Activated T-cell treated with anti-CD3 and anti-CD28 coated beads, Interleukin-2, amount 50 U/mL, for 72 hours (primary cell): ENCODE measurements at places on chromosomes 1 and 21.

- no peak for DNase-seq
Measured at GRCh38 chr1:10736634-10737586, 59.5 kb downstream of the CASZ1 start.

DNA sequence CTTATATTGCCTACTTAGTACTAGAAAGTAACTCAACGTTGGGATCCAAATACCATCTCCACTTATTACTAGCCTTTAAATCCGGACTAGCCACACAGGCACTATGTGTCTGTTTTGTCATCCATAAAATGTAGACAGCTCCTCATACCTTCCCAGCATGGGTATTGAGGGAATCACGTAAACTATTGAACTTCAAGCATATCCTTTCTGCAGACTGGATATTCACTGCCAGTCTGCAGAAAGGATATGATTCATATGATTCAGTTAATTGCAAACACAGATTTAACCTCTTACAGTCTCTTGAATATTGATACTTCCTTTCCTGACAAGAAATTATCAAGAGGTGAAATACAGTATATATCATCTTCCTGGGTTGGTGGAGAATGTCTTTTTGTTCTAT lies 186.0 kb downstream of the LEPR start:
- DNase-seq, result no peak

GRCh38 chr1:24720152-24720551 lies 25.1 kb upstream of the CLIC4 start:
- DNase-seq, result no peak

GRCh38 chr1:3651930-3652547 lies at the start of gene TP73:
Gene TP73, plus strand, starts transcription at chr1:3652516. Its CDS starts 29,850 bp downstream, at chr1:3682366.
- peak; percentile 25 for DNase-seq

- no peak for DNase-seq
Measured at GRCh38 chr1:63620671-63621070, 27.5 kb downstream of the PGM1 start.

DNA sequence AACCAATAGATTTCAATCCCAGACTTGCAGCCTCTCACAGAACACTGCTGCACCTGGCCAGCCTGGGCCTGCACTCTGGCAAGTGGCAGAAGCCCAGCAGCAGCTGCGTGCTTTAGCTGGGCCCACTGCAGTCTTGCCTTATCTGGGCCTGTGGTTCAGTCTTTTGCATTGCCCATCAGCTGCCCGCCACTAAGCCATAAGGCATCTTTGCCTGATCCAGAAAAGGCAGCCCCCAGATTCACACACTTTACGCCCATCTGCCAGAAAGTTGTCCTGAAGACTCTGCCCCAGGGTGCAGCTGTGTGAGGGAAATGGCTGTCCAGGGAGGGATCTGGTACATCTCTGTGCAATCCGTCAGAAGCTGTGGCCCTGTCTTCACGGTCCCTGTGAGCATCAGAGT lies 217.0 kb downstream of the DNAH14 start:
- no peak for DNase-seq

GRCh38 chr1:206924592-206925105 lies 2.9 kb upstream of the FCMR start:
- peak; percentile 57 for DNase-seq

DNA sequence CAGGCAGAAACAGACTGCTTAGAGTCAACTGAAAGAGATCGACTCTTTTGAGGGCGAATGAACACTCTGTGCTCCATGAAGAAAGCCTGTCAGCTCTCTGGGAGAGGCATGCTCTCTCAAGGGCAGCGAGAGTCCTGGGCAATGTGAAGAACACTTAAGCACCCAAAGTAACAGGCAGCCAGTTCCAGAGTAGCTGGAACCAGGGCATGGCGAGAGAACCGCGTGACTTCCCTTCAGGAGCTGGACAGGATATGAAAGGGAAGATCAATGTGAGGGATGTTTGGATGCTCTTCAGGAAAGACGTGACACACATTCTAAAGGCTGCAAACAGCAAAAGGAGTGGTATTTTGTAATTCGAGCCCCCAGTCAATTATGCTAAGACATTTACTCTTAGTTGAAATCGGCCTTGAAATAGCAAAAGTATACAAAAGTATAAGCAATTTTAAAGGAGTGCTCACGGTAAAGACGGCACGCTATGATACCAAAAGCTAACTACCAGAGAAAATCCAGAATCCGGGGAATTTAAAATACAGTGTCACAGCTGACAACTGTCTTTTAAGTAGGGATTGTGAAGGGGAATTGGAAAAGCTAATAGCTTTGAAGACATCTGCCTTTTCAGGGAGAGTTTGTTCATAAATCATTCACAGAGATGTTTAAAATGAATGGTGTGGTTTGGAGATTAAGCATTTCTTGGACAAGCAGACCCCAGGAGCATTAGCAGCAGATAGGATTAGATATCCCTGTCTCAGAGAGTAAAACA lies 20.8 kb downstream of the ADAMTS5 start:
- no peak for DNase-seq

DNA sequence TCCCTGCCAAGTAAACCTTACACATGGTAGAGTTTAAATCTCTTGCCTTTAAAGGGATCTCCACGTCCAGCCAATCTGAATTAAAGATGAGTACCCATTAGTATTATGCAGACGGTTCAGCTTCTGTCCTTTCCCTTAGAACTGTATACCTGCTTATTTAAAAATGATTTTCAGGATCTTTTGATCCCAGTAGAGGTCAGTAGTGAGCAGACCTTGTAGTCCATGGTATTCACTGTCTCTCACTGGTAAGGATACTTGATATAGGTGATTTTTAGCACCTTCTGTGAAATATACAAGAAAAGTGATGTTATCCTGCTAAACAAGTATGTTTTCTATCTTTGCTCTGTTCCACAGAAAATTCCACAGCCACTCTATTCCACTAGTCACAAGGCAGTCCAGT lies 1211.6 kb upstream of the ADGRL4 start:
- no peak for DNase-seq

- DNase-seq, result no peak
Measured at GRCh38 chr1:187838335-187839293, 1009.9 kb downstream of the PLA2G4A start.

GRCh38 chr1:212034516-212035122 lies 738 bp downstream of the INTS7 start:
- DNase-seq, result peak; percentile 10

- DNase-seq, result no peak
Measured at GRCh38 chr1:67213164-67213563, 46.9 kb downstream of the IL23R start.

DNA sequence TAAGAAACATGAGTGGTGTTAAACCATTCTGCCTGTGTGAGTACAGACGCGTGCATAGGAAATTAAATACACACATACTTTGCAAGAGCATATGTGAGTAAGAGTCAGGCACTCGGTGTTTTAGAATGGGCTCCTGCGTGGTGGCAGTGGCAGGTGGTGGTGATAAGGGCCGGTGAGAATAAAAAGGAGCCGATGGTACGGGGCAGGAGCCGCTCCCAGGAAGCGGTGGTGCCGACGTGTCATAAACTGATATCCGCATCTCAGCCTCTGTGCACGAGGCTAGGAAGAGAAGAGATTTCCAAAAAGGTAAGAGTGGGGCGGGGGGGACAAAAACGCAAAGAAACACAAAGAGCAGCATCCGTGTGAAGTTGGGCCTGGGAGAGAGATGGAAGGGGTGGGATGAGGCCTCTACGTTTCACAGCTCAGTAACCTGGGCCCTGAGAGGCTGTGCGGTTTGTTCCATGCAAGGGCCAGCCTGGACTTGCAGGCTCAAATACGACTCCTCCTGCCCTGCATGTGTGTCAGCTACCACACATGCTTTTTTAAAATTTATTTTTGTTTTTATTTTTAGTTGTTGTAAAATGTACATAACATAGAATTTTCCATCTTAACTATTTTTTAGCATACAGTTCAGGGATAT lies 127.7 kb upstream of the COL6A1 start:
- no peak for DNase-seq

- no peak for DNase-seq
Measured at GRCh38 chr1:11930571-11931445, 3.7 kb upstream of the PLOD1 start.

GRCh38 chr1:117017648-117018047 lies 16.1 kb downstream of the CD101 start:
- no peak for DNase-seq

DNA sequence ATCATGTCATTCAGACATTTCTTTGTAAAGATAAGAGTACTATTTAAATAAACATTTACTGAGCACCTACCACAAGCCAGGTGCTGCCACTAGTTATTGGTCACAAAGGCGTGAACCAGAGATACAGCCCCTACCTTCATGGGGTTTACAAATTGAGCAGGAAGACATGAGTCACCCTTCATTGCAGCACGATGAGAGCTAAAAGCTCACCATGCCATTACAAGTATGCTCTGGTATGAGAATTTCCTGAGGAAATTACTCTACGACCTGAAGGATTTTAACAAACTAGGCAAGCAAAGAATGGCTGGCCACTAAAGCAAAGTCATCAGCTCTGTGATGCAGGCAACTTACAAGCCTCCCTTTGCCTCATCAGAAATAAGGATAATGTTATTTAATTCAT lies 346.8 kb downstream of the BRINP2 start:
- no peak for DNase-seq

DNA sequence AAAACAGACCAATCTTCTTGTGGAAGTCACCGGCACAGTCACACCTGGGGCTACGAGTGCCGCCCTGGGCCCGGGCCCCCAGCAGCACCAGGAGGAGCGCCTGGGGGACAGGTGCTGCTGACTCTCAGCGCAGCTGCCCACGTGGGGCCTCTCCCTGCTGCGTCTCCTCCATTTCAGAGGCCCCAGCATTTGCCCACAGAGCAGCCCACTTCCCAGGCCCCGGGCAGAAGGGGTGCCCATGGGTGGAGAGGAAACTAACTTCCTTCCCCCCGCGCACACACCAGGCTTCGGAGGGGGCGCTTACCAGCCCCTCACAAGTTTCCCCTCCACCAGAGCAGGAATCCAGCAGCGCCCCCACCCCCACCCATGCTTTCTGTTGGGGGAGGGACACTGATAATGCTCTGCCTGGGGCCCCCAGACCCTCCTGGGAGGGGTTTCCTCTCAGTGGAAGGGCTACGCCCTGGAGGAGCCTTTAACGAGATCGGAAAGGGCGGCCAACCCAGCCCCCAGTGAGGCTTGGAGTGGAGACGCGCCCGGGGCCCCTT lies 440 bp downstream of the TNFRSF25 start:
- DNase-seq, result peak; percentile 60

DNA sequence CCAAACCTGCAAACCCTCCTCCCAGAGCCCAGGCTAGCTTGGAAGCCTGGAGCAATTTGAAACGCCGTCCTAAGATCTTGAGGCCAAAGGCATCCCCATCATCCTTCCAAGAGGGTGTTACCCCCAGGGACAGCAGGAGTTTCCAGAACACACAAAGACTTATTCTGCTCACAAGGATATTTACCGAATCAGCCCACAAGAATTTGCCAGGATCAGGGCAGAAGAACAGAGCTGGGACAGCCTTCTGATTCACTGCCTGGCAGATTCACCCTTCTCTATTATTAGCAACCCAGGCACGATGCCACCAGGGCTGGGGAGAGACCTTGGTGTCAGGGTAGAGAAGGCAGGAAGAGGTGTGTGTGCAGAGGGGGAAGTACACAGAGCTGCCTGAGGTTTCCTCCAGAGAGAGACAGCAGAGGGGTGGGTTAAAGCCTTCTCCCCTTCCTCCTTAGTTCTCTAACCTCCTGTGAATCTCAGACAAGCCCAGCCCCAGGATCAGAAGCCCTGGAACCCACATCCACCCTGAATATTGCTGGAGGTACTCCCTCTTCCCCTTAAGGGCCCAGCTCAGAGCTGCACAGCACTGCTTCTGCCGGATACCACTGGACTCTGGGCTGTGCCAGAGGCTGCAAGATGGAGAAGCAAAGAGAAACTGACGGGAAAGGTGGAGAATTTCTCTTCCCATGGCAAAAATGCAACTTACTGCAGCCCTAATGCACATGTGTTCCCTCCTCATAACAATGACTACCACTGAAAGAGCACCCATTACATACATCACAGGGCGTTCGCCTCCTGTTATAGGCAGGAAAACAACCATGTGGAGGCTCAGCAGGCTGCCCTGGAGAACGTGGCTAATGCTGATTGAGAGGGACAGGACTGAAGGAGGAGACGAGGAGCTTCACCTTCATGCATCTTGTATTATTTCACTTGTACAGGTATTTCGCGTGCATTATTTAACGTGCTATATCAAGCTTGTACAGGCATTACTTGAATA lies 61.8 kb downstream of the ITPKB start:
- DNase-seq, result peak; percentile 74

DNA sequence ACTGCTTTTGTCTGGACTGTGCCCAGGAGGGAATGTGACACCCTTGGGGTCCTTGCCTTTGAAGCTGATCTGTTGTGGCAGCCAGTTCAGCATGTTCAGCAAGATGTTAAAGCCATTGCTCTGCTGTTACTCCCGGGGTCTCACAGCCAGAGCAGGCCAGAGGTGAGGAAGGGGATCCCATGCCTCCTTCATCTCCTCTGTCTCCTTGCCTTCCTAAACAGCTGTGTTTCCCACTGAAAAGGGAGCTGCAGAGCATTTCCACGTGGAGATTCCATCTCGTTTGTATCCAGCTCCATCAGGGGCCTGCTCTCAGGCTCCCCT lies 135.8 kb upstream of the COL6A1 start:
- no peak for DNase-seq

DNA sequence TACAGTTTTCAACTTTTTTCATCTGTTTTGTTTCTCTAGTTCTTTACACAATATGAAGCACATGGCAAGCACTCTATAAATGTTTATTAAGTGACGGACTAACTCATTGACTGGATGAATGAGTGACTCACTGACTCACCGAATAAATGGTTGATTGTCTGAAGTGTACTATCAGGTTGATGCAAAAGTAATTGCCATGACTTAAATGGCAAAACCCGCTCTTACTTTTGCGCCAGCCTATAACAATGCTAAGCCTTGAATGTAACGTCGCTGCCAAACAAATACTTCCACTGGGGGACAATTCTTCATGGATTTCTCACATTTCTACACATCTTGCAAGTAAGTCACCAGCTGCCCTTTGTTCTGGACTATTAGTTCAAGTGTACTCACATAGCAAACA lies 109.0 kb upstream of the KCTD3 start:
- no peak for DNase-seq

DNA sequence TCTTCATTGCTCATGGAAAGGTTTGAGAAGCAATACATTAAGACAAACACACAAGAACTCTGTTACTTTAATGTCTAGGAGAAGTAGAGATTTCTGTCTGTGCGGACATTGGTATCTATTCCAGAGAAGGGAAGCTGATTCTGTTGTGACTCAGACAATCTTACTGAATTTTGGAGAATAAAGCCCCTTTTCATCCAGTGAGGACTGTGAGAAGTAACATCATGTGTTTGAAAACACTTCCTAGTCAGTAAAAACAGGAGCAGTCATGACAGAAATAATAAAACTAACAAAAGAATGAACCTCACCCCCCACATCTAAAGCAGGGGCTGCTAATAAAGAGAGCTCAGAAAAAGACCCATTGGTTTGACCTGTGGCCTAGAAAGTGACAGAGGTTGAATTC lies 46.6 kb downstream of the NEK7 start:
- no peak for DNase-seq

GRCh38 chr1:196678510-196678884 lies 26.7 kb downstream of the CFH start:
- no peak for DNase-seq

DNA sequence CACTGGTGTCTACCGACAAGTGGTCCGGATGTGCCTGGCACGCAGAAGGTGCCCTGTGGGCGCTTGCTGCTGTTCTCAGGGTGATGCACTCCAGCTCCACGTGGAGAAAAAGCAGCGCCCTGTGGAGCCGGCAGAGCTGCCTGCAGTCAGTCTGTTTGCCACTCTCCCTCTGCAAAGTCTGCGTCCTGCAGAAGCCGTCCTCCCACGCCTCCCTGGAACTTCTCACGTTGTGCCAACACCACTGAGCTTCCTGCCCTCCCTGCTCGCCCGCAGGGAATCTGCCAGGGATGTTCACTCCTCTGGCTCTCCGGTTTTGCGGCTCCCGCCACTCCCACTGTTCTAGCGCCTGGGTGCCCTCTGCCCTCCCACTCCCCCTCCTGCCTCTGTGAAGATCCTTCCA lies 19.8 kb upstream of the UBXN10 start:
- no peak for DNase-seq
